ENCODE measurements at places on chromosomes 2 and 18.

- no peak for DNase-seq
These were observed 145.3 kb downstream of the SPAG16 start for GRCh38 chr2:213429516-213429915.

GRCh38 chr18:50039746-50040145 is 155.2 kb downstream of the MYO5B start:
- DNase-seq, result no peak

DNA sequence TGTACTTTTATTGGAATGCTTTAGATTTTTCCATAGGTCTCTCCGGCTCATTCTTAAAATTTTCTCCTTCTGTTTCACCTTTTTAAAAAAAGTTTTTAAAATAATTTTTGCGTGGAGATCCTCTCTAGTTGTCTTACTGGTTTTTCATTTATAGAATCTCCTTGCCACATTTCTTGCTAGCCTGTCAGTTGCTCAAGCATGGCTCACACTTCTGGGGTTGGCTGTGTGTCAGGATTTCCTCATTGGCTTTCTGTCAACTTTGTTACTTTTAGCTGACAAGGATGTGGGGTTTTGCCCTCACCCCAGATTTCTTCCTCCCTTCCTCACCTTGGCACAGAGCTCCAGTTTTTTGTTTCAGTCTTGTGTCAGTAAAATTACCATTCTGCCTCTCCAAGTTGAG is 124.6 kb downstream of the ZNF407 start:
- DNase-seq, result no peak

- DNase-seq, result no peak
These were observed 1.9 kb upstream of the ANKRD39 start for GRCh38 chr2:96859681-96860064.

- no peak for DNase-seq
These were observed 14.6 kb upstream of the CETN1 start for GRCh38 chr18:565562-566061.

Measured in NCI-H1092 (cell line).